ENCODE measurements at places on chromosomes 11 and 22. TPM values are rescaled to one million over a fixed set of nuclear protein-coding genes. Genes with fewer than 3 reads are reported as not detected.

Gene SSTR3
- not detected for total RNA-seq

Gene MS4A15
- not detected for total RNA-seq

Gene RBMXL2
- total RNA-seq = not detected

Gene KCNE3
- 3.4 TPM for total RNA-seq

Gene KDM4E
- not detected for total RNA-seq
